ENCODE measurements at places on chromosomes 4 and X. TPM values are rescaled to one million over a fixed set of nuclear protein-coding genes. Genes with fewer than 3 reads are reported as not detected.

DNA sequence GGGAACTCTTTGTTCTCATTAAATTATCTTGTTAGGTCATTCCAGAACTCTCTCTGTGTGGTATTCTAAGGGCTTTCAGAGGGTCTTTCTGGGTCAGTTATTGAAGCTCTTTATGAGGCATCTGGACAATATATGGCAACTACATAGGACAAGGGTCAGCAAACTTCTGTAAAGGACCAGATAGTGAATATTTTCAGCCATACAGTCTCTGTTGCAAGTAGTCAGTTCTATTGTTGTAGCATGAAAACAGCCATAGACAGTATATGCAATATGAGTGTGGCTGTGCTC, 35.1 kb downstream of the HADH start:
- DNase-seq, result no peak

DNA sequence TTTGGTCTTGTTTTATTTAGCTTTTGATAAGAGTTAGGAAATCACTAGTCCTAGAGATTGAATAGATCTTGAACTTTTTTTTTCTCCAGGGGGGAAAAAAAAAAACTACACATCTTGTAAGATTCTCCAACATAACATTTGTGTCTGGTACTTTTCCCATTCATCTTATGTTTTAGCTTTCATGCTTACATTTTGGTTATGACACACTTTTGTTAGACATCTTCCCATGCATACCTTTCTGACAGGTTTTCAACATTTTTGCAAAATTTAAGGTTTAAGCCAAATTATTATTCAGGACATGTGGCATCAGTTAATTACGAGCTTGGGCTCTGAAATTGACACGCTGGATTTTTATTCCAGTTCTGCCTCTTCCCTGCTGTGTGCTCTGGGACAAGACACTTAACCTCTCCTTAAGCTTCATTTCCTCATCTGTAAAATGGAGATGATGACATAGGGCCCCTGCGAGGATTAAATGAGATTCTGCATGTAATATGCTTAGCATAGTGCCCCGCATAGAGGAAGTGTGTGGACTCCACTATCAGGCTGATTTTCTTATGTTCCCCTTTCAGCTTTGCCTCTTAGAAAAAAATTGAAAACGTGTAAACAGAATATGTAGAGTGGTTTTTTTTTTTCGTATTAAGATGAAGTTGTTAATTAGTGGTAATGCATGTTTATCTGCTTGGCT, 5.3 kb downstream of the KIT start:
- no peak for DNase-seq

DNA sequence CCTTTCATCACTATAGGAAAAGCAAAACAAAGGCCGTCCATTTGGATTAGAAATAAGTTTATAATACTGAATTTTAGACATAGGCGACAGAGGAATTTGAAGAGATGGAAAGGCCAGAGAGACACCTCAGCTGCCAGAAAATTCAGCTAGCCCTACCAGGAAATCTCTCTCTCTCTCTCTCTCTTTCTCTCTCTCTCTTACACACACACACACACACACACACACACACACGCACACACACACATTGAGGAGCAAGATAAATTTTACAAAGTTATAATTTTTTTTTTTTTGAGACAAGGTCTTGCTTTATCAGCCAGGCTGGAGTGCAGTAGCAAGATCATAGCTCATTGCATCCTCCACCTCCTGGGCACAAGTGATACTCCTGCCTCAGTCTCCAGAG, 1.4 kb downstream of the XK start:
- no peak for DNase-seq

The MAOB gene
- total RNA-seq, result 126 TPM

The SPANXC gene
- total RNA-seq, result not detected

The MAGEA2 gene
- not detected for total RNA-seq

The REELD1 gene
- not detected for total RNA-seq

The ATP6AP2 gene
- total RNA-seq, result 43.5 TPM

The CPLX1 gene
- total RNA-seq, result 3.1 TPM
